NCI-H345 (cell line): ENCODE measurements at places on chromosomes 4 and X.

DNA sequence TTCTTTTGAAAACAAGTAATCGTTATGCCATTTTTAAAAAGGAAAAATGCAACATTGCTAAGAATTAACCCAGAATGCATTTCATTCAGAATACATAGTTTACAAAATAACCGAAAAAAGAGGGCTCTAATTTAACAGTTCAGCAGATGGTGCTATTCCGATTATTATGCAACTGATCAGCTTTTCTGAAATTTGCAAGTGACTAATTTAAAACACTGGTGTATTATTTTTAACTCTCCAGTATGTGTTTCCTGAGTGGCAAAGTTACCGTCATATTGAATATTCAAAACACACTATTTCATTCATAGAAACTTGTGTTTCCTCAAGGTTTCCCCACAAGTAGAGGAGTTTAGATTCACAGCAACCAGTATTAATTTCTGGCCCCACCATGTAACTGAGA is 21.1 kb downstream of the ZBTB49 start:
- no peak for DNase-seq

DNA sequence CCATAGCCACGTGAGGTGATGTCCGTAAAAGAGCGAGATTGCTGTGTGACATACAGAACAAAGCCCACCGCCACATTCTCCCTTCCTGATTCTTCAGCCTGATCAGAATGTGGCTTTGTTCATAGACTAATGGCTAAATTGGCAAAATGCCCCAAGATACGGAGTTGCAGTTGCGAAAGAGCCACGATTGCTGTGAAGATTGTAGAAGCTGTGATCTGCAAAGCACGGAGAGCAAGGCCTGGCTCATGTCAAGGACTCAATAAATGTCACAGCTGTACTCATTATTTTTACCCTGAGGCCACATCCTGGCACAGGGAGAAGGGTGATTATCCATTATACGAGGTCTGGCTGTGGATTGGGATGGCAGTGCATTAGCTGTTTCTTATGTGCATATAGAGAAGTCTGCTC is 34.2 kb downstream of the ARSD start:
- DNase-seq = no peak

- no peak for DNase-seq
These were observed 3.3 kb upstream of the IL21 start for GRCh38 chr4:122624205-122624604.

DNA sequence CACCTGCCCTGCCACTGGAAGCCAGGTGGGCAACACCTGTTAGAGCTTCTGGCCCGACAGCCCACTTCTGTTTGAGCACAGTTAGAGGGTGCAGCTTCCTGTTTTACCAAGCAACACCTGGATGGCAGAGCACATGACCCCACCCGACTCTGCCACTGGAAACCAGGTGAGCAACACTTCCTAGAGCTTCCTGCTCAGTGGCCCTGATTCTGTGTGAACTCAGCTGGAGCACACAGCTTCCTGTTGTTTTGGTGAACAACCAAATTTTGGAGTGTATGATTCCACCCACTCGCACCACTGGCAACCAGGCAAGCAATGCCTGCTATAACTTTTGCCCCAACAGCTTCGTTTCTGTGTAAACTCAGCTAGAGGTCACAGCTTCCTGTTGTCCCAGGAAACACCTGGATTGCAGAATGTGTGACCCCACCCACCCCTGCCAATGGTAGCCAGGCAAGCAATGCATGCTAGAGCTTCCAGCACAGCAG is 163.8 kb upstream of the KLF8 start:
- DNase-seq = no peak

DNA sequence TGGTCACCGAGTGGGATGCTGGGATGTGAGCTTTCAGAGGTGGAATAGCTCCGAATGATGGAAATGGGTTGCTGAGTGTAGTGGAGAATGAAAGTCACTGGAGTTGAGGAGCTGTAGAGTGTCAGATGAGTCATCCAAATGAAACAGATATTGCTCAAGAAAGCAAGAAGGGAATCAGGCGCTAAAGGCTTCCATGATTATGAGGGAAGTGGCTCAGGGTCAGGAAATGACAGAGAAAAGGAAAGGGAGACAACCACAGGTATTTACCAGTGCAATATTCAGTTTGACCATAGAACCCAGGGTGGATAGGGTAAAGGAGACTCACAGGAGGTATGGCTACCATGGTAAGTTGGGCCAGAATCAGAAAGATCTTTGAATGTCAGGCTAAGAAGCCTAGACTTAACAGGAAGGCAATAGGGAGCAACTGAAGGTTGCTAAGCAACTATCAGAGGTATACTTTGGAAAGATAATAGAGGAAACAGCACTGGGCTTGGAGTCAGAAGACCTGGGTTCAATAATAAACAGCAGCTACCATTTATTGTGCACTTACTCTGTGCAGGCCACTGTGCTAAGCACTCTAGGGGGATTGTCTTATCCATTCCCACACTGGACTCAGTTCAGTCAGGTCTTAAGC is 11.7 kb downstream of the LAS1L start:
- no peak for DNase-seq

DNA sequence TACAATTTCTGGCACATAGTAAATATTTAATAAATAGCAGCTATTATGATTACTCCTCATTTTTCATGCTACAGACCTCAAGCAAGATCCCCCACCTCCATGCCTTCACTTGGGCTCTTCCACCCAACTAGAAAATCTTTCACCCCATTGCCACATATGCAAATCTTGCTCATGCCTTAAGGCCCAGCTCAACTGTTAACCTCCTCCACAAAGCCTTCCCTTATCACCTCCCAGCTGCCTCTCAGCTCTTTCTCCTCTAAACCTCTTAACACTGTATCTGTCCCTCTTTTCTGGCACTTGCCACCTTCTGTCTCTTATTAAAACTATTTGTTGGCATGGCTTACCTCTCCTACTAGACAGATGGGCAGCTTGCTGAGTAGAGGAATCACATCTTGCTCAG is 51.5 kb downstream of the PJA1 start:
- DNase-seq = no peak

GRCh38 chr4:141636771-141637460 is 533 bp downstream of the IL15 start:
- peak; percentile 32 for DNase-seq

DNA sequence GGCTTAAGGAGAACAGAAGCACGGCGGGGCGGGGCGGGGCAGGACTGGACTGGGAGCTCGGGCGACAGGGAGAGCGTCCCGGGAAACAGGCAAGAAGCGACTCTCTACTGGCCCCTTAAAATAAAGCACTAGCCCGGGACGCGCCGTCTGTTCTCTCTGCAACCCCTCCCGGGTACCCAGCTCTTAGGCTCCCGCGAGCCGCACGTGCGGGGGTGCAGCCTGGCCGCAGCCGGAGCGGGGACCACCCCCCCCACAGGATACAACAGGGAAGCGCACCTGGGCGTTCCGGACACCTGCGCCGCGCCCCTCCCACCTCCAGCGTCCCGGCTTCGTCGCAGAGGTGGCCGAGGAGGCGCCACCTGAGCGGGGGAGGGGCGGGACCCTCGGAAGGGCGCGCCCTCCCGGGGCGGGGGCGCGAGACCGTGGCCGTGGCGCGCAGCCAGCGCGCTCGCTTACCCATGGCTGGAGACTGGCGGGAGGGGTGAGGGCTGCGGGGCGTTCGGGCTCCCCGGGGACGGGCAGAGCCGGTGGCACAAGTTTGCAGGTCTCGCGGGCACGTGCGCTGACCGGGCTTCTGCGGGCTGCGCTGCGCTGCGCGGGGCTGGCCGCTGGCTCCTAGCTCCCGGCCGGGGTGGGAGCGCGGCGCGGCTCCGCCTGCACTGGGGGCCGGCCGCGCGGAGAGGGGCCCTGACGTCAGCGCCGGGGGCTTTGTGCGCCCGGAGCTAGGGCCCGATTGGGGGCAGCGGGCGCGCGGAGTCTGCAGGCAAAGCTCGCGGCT is 91.5 kb downstream of the GEMIN8 start:
- peak; percentile 43 for DNase-seq

DNA sequence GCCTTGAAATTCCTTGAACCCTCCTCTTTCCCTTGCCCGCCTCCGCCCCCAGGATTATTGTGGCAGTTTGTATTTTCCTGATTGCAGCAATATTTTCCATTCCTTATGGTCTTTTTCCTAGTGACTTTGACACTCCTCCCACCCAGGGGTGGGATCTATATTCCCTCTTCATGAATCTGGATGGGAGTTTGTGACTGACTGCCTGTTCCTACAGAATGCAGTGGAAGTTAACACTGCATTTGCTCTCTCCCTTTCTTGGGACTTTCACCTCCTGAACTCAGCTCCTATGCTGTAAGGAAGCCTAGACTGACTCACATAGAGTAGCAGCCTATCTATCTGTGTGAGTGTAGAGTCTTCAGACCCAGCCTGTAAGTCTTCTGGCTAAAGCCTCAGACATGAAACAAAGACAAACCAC is 2.2 kb downstream of the FUNDC2 start:
- no peak for DNase-seq

- no peak for DNase-seq
These were observed 115.1 kb downstream of the SH3KBP1 start for GRCh38 chrX:19772096-19772821.
